ENCODE measurements at places on chromosomes 1 and 21.
A peak's percentile ranks its signal among the peaks of the same experiment; 100 is the strongest.

DNA sequence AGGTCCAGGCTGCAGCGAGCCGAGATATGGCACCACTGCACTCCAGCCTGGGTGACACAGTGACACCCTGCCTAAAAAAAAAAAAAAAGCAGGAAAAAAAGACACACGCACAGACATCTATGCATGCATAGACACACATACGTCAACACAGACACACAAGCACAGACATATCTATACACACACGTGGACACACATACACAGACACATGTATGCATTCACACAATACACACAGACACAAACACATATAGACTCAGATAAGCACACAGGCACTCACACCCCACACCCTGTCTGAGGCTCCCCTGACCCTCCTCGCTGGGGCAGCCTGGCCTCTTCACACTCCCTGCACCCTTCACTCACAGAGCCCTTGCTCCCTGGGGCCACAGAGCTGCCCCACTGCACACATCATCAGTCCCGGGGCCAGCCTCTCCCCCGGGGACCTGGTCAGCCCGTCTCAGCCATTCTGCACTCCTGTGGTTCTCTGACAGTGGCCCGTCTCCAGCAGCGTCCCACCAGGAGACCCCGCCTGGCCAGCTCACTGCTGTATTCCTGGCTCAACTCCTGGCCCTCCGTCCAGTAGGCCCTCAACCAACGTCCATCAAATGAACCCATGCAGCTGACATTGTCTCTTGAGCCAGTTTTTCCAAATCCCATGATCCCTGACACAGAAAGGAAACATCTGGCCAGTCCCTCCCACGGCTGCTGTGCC lies 4.6 kb upstream of the PRKCZ start:
- no peak for DNase-seq

- no peak for DNase-seq
Measured at GRCh38 chr1:53655931-53656746, 82.8 kb downstream of the GLIS1 start.

DNA sequence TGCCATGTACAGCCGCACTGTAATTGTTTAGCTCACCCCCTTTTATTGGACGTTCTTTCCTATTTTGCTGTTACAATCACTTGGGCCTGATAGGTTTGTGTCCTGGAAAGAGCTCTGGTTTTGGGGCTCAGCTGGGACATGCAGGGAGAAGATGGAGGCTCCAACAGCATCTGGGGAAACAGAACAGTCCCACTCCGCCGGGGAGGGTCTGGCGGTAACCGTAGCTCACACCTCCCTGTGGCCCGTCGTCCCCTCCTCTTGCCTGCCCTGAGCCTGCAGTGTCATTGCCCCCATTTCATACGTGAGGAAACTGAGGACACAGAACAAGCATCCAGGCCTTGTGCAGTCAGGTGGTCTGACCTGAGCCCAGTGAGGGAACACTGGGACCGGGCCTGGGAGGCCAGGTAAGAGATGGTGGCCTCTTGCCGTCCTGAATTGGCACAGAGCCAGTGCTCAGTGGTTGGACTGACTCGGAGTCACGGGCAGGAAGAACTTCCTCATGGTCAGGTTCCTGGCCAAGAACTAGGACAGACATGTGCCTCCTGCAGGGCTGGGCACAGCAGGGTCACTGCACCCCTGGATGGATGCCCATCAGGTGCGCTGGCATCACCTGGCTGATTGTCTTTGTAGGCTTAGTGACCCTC lies 41.8 kb downstream of the S100B start:
- no peak for DNase-seq

- DNase-seq: peak; percentile 61
Measured at GRCh38 chr1:9291914-9292360, 757 bp upstream of the SPSB1 start.

DNA sequence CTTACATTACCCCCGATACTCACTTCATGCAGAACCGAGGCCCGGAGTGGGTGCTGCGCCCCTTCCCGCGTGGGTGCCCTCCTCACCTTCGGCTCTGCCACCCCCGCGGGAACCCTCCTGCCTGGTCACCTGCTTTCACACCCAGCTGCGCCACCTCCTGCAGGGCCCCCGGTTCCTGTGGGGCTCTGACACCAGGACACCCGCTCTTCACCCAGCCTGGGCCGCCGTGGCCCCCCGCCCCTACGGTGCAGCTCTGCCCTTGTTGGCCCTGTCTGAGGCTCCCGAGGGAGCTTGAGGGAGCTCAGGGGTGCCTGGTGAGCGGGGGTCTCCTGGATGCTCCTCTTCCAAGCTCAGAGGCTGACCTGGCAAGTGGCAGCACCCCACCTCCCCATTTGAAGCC lies 19.0 kb downstream of the RRP1 start:
- DNase-seq: no peak

DNA sequence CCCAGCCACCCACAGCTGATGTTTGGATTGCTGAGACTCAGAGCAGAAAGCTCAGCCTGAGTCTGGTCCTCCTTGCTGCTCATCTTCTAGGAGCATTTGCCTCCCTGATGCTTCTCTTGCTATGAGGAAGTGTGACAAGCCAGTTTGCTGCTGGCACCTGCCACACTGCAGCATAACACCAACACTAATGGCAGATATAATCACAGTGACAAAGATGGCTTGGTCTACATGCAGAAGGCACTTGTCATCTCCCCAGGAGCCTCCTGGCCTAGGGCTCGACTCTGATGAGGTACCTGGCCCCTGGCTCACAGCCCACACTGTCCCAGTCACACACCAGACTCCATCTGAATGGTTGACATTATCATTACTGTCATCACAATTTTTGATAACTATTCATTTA lies 13.9 kb upstream of the PSMB2 start:
- DNase-seq: no peak

DNA sequence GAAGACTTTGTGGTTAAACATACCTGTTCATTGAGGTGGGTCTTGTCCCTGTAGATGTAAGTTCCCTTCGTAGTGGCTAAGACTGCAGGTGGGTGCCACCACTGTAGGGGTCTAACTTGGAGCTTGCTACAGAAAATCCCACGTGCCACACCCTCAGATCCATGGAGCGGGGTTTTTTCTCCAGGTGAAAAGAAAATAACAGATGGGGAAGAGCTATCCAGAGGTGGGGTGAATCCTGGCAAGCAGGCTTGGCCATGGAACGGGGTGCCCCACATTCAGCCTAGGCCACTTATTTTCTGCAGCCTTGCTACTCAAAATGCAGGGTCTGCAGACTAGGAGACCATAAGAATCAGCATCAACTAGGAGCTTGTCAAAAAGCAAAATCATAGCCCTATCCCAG lies 24.0 kb downstream of the EXOC8 start:
- DNase-seq: no peak

Data from BE2C (cell line).